ENCODE measurements at places on chromosomes 2 and 18.

- no peak for DNase-seq
Measured at GRCh38 chr2:124039762-124040291, 14.7 kb downstream of the CNTNAP5 start.

- no peak for DNase-seq
Measured at GRCh38 chr2:18514526-18515461, 45.7 kb downstream of the RDH14 start.

DNA sequence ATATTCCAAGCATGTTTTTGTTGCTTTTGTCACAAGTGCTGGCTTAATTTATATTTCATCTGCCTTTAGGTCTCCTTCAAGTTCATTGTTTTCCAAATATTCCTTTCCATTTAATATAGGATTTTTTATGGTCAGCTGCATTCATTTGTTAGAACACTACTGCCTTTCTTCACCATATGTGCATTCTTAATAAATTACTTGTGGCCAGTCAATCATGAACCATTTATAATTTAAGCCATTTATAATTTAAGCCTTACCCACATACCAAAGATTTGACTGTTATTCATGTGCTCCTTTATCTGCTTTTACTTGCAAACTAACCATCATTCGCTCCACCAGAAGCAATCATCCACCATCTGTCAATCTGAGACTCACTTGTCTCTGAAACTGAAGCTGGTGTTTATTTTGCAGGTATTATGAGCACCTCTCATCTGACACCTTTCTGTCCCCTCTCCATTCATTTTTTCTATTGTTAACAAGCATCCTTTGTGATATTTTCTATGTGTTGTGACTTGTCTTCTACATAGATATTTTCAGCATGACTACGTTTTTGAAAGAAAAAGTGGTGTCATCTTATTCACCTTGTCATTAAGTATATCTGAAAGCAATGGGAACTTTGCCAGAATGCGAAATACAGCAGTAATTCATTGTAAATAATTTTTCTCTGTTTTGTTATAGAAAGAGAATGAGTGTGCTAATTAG, 786.8 kb downstream of the KCNJ3 start:
- DNase-seq: no peak

DNA sequence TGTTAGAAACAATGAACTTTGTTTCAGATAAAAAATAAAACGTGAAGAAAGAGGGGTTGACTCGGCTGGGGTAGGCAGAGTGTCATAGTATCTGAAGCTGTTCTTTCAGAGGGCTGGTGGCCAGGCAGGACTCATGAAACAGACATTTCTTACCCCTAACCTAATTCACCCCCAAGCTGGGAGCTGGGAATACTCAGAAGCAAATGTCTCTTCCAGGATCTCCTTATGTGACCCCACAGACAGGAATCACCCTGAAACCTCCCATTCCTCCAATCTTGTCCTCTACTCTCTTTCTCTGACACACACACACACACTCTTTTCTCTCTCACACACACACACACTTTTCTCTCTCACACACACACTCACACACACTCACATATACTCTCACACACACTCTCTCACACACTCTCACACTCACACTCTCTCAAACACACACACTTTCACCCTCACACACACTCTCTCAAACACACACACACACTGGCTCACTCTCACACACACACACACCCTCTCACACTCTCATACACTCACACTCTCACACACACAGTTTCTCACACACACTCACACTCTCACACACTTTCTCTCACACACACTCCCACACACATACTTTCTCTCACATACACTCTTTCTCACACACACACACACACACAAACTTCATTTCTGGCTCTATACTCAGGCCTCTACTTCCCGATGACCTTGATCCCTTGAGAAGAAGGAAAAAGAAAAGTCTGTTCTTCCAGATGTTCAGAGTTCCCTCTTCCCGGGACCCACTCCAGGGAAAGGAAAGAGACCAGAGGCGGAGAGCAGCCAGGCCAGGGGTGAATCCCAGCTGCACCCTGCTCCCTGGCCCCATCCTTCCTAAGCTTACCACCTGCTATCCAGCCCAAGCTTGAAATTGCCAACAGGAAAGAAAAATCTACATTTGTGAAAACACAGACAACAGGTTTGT, 167.7 kb downstream of the TXNL1 start:
- no peak for DNase-seq

- no peak for DNase-seq
Measured at GRCh38 chr18:6579486-6579885, 150.0 kb upstream of the ARHGAP28 start.

DNA sequence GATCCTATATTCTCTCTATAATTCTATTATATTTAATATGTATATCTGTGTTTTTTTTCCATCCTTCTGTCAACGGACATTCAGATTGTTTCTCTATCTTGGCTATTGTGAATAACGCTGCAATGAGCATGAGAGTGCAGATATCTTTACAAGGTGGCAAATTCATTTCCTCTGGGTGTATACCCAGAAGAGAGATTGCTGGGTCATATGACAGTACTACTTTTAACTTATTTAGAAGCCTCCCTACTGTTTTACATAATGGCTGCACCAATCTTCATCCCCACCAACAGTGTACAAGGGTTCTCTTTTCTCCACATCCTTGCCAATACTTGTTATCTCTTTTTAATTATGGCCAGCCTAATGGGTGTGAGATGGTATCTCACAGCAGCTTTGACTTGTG, 66.5 kb downstream of the TSPYL6 start:
- DNase-seq: no peak

GRCh38 chr2:95068256-95068655, 42.7 kb downstream of the MAL start:
- no peak for DNase-seq

- peak; percentile 45 for DNase-seq
Measured at GRCh38 chr2:27118525-27119329, at the start of gene CGREF1. CGREF1 (minus strand) TSS chr2:27119128; CDS start chr2:27104366, 14,762 bp downstream.

DNA sequence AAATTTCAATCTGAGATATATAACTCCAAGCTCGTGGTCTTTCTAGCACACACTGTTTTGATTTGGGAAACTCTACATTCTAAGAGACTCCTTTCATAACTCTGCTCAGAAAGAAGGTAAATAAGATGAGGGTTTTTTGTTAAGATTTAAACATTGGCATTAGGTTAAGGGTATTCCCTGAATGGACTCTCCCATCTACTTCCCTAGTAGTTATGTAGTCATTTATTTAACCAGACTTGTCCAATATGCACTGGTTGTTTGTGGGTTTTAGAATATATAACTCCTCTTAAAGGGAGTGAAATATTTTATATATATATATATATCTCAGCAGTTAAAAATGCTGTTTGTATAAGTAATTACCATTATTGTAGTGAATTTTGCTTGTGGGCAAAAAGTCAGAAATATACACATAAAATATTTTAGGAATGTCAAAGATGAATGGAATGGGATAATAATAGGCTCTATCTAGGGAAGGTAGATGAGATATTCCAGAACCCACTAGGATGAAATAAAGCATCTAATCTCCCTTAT, 61.5 kb upstream of the WDR75 start:
- no peak for DNase-seq

DNA sequence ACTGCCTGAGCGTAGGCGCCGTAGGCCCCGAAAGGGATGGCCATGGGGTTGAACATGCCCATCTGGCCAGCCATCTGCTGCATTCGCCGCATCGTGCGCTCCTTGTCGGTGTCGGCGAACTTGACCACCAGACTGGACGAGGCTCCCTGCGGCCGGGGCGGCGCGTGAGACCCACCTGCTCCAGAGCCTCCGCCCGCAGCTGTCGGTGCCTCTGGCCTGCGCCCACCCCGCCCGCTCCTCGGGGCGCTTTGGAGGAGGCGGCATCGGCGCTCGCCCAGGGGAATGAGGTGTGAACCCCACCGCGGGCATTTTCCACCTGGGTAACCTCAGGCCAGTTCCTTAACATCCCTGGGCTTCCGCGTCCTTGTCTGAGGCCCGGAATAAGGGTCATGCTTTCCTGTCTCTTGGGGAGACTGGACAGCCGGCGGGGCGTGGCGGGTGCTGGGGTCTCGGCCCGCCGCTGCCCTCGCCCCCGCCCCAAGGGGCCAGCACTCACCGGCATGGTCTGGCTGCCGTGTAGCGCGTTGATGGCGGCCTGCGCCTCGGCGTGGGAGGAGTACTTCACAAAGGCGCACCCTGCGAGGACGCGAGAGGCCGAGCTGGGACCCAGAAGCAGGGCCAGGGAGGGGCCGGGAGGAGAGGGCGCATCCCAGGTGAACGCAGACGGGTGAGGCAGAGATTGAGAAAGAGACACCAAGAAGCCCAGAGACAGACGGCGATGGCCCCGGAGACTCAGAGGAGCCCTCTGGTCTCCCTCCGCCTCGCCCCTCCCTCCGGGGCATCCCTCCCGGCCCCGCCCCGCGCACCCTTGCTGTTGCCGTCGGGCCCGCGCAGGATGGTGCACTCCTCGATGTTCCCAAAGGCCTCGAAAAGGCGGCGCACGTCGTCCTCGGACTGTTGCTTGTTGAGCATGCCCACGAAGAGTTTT, 291.0 kb downstream of the CELF4 start:
- no peak for DNase-seq

GRCh38 chr18:53489266-53489665, 735.2 kb downstream of the MBD2 start:
- DNase-seq: no peak

DNA sequence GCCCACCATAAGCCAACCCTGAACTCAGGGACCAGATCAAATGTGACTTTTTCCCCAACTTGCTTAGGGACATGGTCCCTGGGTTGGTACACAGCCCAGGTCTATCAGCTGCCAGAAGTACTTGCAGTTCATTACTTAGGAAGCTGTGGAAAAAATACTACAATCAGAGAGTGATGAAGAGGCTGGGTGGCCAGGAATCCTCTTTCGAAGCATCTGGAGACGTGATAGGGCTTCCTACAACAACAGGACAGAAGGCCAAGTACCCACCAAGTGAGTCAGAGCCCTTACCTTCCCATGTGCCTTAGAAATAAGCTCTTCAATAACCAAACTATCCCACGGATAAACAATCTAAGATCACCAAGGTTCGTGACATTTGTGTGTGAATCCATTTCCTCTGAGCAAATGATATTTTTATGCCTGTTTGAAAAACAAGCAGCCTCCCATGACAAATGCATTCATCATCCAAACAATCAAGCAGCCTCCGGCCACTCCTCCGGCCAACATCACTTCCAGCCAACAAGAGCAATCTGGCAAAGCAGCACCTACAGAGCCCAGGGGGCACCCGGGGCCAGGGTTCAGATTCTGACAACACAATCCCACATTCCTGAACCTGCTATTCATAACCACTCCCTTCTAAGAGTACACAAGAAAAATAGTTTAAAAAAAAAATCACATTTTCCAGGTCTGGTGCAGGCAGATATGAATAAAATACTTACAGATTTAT, 26.4 kb downstream of the TBC1D8 start:
- DNase-seq: no peak

GRCh38 chr2:201855356-201855755, 49.0 kb downstream of the CDK15 start:
- no peak for DNase-seq

DNA sequence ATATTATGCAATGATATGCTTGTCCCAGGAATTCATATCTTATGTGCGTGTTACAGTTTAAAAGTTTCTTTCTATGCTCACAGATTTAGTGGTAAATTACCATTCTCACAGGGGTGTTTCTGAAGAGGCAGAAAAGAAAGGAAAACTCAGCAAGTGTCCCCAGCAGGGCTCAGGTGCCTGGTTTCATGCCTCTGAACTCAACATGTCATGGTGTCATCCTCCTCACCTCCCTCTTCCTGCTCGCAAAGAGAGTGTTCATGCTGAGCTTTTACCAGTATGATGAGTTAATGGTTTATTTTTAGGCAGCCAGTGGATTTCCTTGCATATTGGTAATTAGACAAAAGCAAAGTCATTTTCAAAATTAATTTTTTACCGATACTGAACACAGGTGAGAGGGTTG, 492.9 kb upstream of the ZEB2 start:
- DNase-seq: no peak

DNA sequence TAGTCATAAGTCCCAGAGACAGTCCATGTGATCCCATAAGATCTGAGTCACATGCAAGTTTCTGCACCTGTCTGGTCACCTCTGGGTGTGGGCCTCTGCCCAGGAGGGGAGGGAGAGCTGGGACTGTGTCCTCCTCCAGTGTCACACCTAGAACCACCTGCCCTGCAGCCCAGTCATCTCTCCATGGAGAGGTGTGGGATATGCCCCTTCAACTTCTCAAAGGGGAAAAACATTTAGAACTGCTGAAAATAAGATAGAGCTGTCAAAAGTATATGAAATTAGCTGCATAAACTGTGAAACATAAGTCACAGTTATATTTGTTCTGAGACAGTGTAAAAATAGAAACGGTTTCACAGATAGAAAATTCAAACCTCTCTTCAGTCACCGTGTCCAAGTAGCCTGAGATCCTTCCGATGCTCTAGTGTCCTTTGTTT, 55.4 kb downstream of the NGEF start:
- DNase-seq: no peak

DNA sequence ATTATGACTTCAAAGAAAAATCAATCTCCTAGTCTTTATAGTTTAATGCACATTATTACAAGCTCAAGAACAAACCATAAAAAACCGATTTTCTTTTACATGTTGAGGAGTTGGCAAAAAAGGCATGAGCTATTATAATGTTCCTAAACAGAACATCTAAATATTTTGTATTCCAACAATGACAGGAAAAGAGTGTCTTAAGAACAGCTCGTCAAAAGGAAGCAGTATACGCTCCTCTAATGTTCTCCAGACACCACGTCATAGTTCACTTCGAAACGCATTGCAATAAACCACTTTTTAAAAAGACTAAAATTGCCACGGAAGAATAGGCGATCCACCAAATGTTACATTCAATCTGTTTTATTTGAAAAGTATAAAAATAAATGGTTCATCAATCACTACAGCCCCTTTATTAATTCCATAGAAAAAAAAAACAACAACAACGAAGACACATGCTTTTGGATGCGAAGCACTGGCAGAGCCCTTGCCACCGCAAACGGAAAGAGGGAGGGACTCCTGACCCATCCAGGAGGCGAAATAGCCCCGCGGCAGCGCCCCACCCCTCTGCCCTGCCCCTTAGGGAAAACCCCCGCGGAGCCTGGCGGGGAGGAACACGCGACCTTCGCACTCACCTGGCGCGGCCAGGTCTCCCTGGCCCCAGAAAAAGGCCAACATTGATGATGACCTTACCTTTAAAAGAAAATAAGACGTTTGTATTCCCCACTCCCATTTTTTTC, 45.8 kb downstream of the MBP start:
- DNase-seq: no peak

DNA sequence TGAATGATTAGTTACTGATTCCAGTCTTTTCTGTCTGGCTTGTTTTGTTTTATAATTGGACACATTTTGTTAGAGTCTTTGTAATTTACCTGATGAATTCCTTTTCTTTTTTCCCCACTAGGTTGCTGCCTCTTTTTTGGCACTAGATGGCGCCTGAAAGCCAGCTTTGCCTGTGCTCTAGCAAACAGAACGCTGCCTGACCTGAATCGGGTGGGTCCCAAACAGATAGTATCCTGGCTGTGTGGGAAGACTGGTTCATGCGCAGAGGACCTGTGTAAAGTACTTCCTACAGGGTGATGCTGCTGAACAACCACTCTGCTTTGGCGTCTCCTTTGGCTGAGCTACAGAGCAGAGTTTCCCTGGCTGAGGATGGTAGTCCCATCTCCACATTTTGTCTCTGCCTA, 288.2 kb downstream of the IKZF2 start:
- peak; percentile 49 for DNase-seq

GRCh38 chr2:78718024-78718423, 307.5 kb upstream of the REG3G start:
- DNase-seq: no peak

GRCh38 chr2:102514061-102514785, 41.2 kb downstream of the SLC9A4 start:
- DNase-seq: no peak

All from MV-4-11 (cell line).